ENCODE measurements at places on chromosomes 6 and 20.
A peak's percentile ranks its signal among the peaks of the same experiment; 100 is the strongest.

DNA sequence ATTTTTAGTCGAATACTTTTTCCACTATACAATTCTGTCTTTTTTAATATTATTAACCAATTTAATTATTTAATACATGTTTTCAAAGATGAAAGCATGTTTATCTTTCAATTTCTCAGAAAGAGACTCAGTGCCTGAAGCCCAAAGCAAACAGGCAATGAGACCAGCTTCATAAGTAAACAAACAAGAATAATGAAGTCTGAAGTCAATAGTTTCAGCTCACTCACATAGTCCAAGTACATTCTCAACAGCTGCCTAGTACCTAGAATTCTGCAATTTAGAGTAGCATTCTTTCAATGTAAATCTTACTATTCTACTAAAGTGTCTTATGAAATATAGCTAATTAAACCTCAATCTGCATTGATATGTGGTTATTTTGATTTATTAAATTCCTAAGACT is 626.5 kb upstream of the NRSN1 start:
- no peak for DNase-seq
- no peaks in the 10 kb centered on the region for H3K36me3 ChIP-seq
- no peak overlapping the region for H3K27ac ChIP-seq
- H3K4me1 ChIP-seq: no peaks in the 10 kb centered on the region

GRCh38 chr6:166997348-166997747 is 1.8 kb upstream of the CEP43 start:
- no peak overlapping the region for H3K27ac ChIP-seq
- peaks cover 15% of the 10 kb centered on the region for H3K4me1 ChIP-seq
- no peaks in the 10 kb centered on the region for H3K27me3 ChIP-seq
- H3K36me3 ChIP-seq: peaks cover 6% of the 10 kb centered on the region
- no peak for DNase-seq

DNA sequence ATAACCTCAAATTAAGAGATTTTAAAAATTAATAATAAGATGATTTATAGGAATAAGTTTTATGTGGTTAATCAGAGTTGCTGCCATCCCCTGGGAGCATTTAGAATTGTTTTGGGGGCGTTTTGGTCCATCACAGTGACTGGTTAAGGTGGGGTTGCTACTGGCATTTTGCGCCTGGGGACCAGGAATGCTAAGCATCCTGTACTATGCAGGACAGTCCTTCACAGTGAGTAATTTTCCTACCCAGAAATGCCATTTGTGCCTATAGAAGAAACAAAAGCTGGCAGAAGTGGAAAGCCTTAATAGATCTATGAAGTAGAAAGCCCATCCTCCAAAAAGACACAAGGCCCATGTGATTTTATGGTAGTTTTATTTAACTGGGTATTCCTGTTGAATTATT is 118.0 kb downstream of the ANKS1A start:
- no peak overlapping the region for H3K4me3 ChIP-seq
- H3K36me3 ChIP-seq: peaks cover 4% of the 10 kb centered on the region
- H3K27ac ChIP-seq: no peak overlapping the region
- H3K27me3 ChIP-seq: no peaks in the 10 kb centered on the region

- DNase-seq: no peak
- no peaks in the 10 kb centered on the region for H3K27me3 ChIP-seq
- peaks cover 22% of the 10 kb centered on the region for H3K4me1 ChIP-seq
Observed at GRCh38 chr20:46088409-46089166, 1.2 kb downstream of the NCOA5 start.

- H3K4me3 ChIP-seq: no peak overlapping the region
- H3K27ac ChIP-seq: no peak overlapping the region
- H3K4me1 ChIP-seq: no peaks in the 10 kb centered on the region
- H3K36me3 ChIP-seq: no peaks in the 10 kb centered on the region
- no peak for DNase-seq
Observed at GRCh38 chr6:95629551-95629950, 52.2 kb downstream of the MANEA start.

DNA sequence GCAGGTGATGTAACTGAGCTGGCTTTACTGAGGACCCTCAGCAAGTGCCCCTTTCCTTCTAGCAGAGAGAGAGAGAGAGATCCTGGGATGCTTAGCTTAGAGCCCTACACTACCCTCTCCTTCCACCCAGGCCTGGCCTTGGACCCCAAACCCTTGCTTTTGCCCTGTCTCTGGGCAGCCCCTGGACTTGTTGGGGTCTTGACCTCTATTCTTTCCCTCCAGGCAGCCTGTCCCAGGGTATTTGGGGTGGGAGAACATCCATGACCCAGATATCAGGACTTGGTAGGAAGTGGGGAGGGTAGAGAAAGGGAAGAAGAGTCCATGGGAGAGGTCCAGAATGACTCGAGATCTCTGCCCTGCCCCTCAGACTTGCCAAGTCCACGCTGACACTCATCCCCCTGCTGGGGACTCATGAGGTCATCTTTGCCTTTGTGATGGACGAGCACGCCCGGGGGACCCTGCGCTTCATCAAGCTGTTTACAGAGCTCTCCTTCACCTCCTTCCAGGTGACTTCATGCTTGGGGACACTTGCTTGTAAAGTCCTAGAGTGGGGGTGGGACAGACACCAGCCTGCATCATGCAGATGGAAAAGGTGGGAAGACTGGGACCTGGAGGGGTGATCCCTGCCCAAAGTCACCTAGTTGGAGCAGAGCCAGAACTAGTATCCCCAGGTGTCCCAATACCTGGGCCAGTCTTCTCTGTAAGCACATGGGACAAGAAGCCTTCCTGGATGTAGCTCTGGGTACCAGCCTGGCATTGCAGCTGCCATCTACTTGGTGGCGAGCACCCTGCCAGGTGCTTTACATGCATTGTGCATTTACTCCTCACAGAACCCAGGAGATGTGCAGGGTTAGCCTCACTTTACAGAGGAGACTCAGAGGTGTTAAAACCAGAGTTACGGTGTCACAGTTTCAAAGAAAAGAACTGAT is 30.9 kb downstream of the GLP1R start:
- H3K27ac ChIP-seq: no peak overlapping the region
- H3K4me3 ChIP-seq: no peak overlapping the region
- no peaks in the 10 kb centered on the region for H3K36me3 ChIP-seq
- DNase-seq: no peak
- H3K27me3 ChIP-seq: peaks cover 2% of the 10 kb centered on the region
- no peaks in the 10 kb centered on the region for H3K4me1 ChIP-seq

- H3K4me1 ChIP-seq: peaks cover 7% of the 10 kb centered on the region
- H3K27me3 ChIP-seq: no peaks in the 10 kb centered on the region
- H3K36me3 ChIP-seq: no peaks in the 10 kb centered on the region
Observed at GRCh38 chr6:14094721-14095120, 22.9 kb upstream of the CD83 start.

- peaks cover 65% of the 10 kb centered on the region for H3K4me1 ChIP-seq
- H3K27me3 ChIP-seq: no peaks in the 10 kb centered on the region
- DNase-seq: no peak
- H3K4me3 ChIP-seq: peak overlapping the region; percentile 95
- H3K27ac ChIP-seq: peak overlapping the region; percentile 97
Observed at GRCh38 chr6:36596356-36596755, 2.2 kb downstream of the SRSF3 start.

DNA sequence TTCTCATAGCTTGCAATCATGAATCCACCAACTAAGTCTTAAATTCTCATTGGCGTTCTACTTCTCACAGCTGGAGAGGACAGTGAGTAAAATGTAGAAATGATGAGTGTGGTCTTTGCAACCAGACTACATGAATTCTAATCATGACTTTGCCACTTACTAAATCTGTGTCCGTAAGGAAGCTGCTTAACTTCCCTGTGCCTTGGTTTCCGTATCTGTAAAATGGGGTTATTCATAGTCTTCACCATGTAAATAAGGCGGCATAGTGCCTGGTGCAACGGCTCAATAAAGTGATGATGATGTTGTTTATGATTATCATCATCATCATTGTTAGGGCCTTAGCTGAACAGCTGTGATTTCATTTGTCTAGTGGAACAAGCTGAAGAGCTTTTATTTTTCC is 12.6 kb downstream of the CFAP206 start:
- no peaks in the 10 kb centered on the region for H3K36me3 ChIP-seq
- no peak overlapping the region for H3K4me3 ChIP-seq
- no peak for DNase-seq
- H3K4me1 ChIP-seq: no peaks in the 10 kb centered on the region
- H3K27me3 ChIP-seq: peaks cover 2% of the 10 kb centered on the region

- peak overlapping the region; percentile 71 for H3K27ac ChIP-seq
- no peaks in the 10 kb centered on the region for H3K36me3 ChIP-seq
- H3K27me3 ChIP-seq: no peaks in the 10 kb centered on the region
- no peak for DNase-seq
- peaks cover 19% of the 10 kb centered on the region for H3K4me1 ChIP-seq
Observed at GRCh38 chr20:10502098-10502526, 67.0 kb downstream of the SLX4IP start.

DNA sequence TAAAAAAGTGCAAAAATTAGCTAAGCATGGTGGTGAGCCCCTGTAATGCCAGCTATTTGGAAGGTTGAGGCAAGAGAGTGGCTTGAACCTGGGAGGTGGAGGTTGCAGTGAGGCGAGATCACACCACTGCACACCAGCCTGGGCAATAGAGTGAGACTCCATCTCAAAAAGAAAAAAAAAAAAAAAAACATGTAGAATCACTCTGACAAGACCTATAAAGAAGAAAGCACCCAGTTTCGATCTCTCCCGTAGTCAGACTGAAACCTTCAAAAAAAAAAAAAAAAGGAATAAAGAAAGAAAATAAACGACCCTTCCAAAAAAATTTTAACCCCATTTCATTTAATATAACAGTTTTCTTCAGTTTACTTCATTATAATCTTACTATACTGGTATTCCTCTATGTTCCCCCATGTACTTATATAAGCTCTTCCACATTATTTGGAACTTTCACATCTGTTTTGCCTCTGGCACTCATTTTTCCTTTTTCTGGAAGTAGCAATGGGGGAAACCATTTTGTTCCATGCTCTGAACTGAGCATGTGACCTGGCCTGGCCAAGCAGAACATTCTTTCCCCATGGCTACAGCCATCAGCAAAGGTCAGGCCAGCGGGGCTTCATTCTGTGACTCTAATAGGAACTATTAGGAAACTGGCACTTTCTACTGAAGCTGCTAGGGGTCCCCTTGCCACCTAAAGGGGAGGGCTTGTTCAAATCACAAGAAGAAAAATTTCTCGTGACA is 9.6 kb downstream of the SLC18B1 start:
- no peak for DNase-seq
- peaks cover 25% of the 10 kb centered on the region for H3K36me3 ChIP-seq
- no peaks in the 10 kb centered on the region for H3K4me1 ChIP-seq
- H3K27ac ChIP-seq: no peak overlapping the region

DNA sequence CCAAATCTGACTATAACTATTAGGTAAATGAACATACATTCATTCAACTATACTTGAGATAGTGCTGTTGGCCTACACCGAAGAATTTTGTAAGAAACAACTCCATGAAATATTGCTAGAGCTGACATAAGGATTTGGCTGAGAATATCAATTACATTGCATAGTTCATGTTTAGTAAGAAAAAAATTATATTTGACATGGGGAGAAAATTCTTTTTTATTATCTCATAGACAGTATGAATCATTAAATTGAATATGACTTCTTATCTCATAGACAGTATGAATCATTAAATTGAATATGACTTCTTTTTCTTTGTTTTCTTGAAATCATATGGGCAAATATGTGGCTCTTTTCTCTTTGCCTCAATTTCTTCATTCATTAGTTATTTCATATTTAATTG is 212.3 kb upstream of the HSF2 start:
- DNase-seq: no peak
- H3K27me3 ChIP-seq: no peaks in the 10 kb centered on the region

DNA sequence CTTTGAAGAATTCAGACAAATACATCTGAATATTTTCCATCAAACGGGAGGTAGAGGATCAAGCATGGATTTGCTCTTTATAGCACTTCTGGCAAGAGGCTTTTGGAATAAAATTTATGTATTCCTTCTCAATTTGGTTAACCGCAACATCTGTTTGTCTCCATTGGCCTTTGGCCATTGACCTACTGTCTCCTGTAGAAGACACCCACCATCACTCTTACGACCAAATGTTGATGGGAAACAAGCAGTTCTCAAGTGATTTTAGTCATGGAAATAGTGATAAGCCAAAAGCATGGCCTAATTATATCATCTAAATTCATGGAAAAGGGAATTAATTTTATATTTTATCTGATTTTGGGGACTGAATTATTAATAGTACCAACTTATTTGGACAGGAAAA is 591.9 kb downstream of the CD109 start:
- DNase-seq: no peak
- H3K4me3 ChIP-seq: no peak overlapping the region
- no peaks in the 10 kb centered on the region for H3K27me3 ChIP-seq
- no peak overlapping the region for H3K27ac ChIP-seq

DNA sequence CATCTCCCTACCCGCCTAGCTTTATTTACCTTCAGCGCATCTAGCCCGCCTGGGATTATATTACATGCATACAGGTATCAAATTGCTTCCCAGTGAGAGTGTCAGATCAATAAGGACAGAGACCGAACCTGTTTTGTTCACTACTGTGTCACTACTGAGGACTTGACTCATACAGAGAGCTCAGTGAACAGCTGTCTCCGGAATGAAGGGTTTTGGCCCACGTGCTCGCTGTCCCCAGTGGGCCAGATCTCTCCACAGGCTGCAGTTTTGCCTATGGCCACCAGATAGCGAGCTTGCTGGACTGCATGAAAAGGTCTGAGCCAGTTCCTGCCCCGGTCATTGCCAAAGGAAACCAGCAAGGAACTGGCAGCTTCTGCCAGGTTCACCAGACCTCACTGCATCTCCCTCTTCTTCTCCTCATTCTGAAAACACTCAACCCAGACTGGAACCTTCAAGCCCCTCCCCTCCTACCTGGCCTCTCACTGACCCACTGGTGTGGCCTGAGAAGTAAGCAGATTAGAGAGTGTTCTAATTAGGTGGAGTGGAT is 150.8 kb downstream of the ZMYND8 start:
- H3K27me3 ChIP-seq: no peaks in the 10 kb centered on the region
- no peak overlapping the region for H3K27ac ChIP-seq
- DNase-seq: no peak
- H3K4me3 ChIP-seq: no peak overlapping the region

GRCh38 chr20:14947946-14948345 is 610.5 kb upstream of the FLRT3 start:
- no peak for DNase-seq
- H3K27ac ChIP-seq: no peak overlapping the region
- H3K36me3 ChIP-seq: no peaks in the 10 kb centered on the region
- H3K27me3 ChIP-seq: no peaks in the 10 kb centered on the region
- H3K4me1 ChIP-seq: no peaks in the 10 kb centered on the region

DNA sequence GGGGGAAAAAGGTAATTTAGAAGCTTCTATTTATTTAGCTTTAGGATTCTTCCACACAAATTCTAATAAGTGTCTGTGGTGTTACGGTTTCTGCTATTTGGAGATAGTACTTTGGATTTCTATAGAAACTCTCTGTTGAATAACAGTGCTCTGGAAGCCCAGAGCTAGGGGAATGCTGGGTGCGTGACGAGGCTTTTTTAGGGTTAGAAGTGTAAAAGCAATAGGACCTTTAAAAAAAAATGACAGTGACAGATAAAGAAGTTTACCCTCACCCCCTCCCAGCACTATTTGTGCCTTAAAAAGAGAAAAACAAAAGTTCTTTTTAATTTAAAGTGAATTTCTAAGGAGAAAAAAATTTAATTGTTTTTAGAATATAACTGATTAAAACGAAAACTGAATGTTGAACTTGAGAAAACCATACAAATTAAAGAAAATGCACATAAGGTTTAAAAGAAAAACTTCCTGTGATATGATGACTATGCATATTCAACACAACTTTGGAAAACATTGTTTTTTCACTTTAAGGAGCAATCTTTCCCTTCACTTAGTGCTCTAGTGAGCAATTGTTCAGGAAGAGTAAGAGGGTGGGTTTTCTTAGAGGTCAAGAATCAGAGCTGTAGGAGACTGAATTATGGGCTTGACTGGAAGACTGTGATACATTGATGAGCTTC is 89.6 kb upstream of the RIPOR2 start:
- H3K27me3 ChIP-seq: no peaks in the 10 kb centered on the region
- H3K27ac ChIP-seq: no peak overlapping the region
- H3K4me1 ChIP-seq: peaks cover 35% of the 10 kb centered on the region
- H3K36me3 ChIP-seq: peaks cover 18% of the 10 kb centered on the region
- no peak overlapping the region for H3K4me3 ChIP-seq

Data from CD4-positive, alpha-beta T cell (primary cell).